ENCODE measurements at places on chromosomes 5 and 9. TPM values are rescaled to one million over a fixed set of nuclear protein-coding genes. Genes with fewer than 3 reads are reported as not detected.

DNA sequence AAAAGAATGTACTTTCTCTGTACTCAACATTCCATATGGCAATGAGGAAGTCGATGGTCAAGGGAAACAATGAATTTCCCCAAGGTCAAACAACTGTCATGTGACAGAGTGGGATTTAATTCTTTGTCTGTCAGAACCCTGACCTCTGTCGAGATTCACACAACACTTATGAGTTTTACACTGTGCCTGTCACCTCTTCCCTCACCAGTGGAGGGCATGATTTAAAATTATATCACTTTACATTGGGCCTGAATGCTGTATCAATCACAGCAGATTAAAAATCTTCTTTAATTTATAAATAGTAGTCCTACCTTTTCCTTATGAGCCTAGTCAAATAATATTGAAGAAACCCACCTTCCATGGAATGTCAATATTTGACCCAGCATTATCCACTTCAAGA is 276.7 kb downstream of the CDH10 start:
- no peak for DNase-seq

Gene LPAR1
- 199 TPM for total RNA-seq

- DNase-seq = no peak
These were observed 192.7 kb downstream of the FANCC start for GRCh38 chr9:95124582-95125367.

DNA sequence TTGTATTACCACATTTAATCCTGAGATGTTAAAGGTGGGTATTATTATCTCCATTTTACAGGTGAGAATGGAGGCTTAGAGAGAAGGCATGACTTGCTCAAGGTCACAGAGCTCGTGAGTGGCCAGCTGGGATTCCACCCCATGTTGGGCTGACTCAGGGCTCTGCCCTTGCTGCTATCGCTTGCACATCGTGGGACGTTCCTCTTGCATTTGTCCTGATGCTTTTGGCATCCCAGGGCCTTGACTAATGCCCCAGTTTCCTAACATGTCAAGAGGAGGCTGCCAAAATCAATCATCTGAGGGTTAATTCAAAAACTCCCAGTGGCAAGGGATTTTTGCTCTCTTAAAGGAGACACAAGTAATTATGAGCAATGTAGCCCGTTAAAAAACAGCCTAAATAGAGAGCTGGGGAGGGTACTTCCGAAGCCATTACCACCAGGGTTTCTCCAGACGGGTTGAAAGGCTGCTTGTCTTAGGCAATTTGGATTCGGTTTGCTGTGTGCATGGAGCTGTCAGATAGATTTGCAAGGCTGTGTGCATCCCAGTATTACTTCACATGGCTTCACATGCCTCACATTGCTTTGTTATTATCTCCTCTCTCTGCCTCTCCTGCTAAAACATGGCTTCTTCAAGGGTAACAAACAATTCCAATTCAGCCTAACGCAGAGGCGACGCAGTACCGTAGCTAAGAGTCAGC is 347.4 kb downstream of the DRD1 start:
- peak; percentile 35 for DNase-seq

DNA sequence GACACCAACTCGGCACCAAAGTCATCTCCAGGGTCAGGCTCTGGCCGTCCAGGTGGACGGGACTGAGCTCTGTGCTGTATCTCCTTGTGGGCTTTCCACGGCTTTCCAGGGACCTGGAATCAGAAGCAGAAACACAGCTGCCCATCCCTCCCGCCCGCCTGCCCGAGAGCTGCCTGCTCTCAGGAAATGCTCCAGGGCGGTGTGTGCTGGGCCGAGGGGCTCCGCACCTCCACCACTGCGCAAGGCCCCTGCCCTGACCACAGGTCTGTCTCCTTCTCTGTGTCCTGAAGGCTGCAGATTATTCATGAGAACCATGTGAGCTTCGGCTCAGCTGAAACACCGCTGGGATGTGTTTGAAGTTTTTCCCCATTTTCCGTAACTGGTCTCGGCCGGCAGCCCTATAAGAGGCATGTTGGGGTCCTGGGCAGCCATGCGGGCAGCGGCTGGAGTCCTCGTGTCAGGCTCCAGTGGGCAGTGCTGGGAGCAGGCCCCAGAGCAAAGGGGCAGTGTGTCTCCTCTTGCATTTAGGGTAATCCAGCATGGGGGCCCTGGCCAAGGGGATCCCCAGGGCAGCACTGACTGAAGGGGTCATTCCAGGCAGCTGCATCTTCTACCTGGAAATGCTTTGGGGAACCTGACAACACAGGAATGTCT is 22.8 kb downstream of the NKD2 start:
- DNase-seq = no peak

Gene OTP
- not detected for total RNA-seq

DNA sequence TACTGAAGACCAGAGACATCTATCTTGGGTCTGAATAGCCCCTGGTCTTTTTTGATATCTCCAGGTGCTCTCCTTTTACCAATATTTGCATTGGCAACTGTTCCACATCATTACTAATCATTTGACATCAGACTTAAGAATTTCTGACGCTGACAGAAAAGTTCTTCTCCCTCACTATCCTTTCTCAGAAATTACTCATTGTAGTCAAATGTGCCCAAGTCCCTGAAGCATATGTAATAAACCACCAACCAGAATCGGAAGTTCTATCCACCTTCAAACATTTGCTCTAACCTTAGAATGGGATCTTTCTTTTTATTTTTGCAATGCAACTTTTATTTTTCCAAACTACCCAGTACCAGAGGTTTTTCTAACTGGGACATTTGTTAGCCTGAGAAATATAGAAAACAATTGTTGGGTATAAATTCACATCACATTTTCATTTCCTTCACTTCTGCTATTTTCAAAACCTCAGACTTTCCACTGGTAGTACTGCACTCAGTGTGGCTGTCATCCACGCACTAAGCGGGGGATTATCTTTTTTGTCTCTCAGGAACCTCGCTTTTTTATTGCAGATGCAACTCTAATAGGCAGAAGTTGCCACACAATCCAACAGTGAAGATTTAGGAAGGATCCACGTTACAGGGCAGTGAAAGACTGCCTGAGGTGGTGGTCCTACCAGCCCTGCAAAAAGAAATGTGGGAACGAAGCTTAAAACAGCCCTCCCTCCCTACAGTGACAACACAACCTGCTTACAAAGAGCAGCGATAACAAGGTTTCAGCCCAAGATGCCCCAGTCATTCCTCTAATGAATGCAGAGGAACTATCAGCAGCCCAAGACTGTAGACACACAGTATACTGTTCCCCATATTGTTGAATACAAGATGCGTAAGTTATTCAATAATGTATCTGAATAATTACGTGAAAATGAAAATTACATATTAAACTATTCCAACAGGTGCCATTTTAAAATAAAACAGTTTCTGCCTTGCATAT is 201.2 kb downstream of the EBF1 start:
- DNase-seq = no peak

Gene HAPLN1
- not detected for total RNA-seq

DNA sequence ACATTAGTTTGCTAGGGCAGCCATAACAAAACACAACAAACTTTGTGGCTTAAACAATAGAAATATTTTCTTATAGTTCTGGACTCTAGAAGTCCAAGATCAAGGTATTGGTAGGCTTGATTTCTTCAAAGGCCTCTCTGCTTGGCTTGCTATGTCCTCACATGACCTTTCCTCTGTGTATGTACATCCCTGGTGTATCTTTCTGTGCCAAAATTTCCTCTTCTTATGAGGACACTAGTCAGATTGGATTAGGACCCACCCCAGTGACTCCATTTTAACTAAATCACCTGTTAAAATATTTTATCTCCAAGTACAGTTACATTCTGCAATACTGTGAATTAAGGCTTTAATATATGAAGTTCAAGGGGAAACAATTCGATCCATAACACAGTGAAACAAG is 168.9 kb upstream of the CCNH start:
- DNase-seq = no peak

Gene DDX46
- 14.3 TPM for total RNA-seq

Gene LHX6
- total RNA-seq = not detected

DNA sequence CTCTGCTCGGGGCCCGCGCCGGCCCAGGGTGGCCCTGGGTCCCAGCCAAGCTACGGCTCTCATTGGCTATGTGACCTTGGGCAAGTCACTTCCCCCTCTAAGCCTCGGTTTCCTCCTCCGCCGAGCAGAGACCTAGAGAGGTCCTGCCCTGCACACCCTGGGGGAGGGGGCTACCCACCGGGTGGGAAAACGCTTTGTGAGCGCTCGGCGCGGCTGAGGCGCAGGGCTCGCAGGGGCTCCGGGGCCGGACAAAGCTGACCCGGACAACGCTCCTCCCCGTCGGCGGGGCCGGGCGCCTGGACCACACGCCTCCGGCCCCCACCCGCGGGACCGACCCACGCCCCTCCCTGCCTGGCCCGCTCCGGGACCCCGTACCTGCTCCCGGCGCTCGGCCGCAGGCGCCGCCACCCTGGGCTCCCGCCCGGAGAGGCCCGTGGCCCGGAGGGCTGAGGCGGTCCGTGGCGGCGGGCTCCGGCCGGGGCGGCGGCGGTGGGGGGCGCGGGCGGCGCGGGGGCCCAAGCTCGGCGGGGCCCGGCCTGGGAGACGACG is 85.7 kb upstream of the MELK start:
- DNase-seq = peak; percentile 79

Gene LCN6
- total RNA-seq = not detected

- no peak for DNase-seq
These were observed 331.8 kb downstream of the NDUFS4 start for GRCh38 chr5:53892224-53892623.

DNA sequence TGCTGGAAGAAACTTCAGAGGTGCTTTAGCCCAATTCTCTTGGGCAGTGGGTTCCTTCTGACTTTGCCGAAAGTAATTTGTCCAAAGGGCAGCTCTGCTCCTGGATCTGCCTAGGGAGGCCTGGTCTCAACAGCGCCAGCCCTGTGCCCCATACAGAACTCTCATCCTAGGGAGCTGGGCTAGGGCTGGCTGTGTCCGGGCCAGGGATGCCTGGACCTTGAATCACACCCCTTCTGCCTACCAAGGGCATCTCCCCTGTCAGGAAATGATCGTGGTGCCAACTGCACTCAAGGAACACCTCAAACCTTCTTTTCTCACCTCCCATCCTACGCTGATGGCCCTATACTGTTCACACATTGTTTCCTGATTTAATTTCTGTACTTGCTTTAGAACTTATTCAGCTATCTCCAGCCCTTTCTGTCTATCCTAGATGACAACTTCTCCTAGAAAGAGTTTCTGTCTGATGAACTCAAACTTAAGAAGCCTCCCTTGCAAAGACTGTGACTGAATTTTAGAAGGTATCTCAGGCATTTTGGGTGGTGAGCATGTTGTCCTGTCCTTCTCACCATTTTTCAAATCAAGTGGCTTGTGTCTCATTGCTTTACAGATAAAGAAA is 37.4 kb upstream of the NFIB start:
- DNase-seq = peak; percentile 87

GRCh38 chr9:137158625-137159024 is 11.2 kb downstream of the LRRC26 start:
- no peak for DNase-seq

DNA sequence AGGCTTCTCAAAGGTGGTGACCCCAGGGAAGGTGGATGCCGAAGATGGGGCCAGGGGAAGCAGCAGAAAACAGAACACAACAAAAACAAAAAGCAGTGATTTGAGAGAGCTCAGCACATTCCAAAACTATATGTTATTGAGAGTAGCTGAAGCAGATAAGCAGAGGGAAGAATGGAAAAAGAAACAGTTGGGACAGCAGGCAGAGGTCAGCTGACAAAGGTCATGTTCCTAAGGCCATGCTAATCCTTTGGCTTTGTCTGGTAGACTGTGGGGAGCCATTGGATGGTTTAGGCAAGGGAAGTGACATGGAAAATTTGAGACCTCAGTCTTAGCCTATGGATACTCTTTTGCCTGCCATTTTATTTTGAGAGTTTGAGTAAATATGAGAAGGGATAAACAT is 14.5 kb downstream of the DMGDH start:
- DNase-seq = no peak

Gene GM2A
- total RNA-seq = 12.9 TPM

GRCh38 chr9:131672451-131672850 is 67.4 kb downstream of the RAPGEF1 start:
- DNase-seq = no peak

DNA sequence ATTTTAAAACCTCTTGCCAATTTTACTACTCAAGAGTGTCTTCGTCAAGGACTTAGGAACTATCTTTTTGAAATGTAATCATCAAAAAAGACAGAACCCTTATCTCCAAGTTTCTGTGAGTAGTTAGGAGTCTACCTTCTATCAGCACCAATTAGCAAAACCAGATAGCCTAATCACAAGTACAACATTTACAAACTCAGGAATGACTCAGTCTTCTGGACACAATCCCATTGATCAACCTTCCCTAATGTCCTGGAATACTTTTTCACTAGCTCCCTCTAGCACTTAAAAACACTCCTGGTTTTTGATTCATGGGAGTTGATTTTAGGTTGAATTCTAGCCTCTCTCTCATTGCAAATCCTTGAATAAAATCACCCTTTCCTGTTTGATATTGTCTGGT is 680.7 kb downstream of the PRR16 start:
- DNase-seq = no peak

Gene PTGDS
- total RNA-seq = not detected

- no peak for DNase-seq
These were observed 16.6 kb downstream of the PRDM9 start for GRCh38 chr5:23523998-23524397.

- DNase-seq = peak; percentile 52
These were observed 146.6 kb upstream of the TUT7 start for GRCh38 chr9:86500667-86501435.

DNA sequence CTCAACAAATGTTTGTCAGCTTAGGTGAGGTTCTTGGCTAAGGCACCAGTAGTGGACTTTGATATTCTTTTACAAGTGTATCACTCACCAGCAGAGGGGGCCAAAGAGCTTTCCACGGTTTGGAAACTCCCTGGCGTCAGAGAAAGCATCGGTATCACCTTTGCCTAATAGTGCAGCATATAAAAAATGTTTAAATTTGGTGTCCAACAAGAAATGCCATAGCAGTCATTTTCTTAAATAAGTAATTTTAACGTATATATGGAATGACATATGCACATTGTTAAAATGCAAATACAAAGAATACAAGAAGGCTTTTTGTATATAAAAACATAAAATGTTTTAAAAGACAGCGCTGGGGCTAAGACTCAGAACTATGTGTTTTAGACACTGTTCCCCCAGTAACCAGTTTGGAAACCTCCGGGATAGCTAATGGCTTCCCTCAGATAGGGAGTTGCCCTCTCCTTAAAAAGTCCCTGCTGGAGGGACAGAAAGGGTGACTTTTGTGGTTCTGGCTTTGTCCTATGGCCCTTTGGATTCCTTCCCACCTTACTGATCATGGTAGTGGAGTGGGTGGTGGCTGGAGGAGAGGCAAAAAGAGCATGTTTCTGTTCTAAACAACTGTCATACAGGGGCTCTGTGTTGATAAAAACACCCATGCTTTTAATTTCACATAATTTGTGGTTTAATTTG is 124.6 kb downstream of the GPBP1 start:
- DNase-seq = peak; percentile 64

- DNase-seq = no peak
These were observed 179.1 kb upstream of the SMIM23 start for GRCh38 chr5:171606414-171607024.

- DNase-seq = no peak
These were observed 19.0 kb upstream of the FER start for GRCh38 chr5:108728566-108729241.

GRCh38 chr9:12817702-12818101 is 42.9 kb downstream of the LURAP1L start:
- peak; percentile 21 for DNase-seq

- no peak for DNase-seq
These were observed 218.5 kb downstream of the TLE1 start for GRCh38 chr9:81470864-81471263.

Gene OR13D1
- not detected for total RNA-seq

GRCh38 chr9:112288029-112288428 is 45.4 kb downstream of the PTBP3 start:
- DNase-seq = no peak
